Neural crest cell (in vitro differentiated cells): ENCODE measurements at places on chromosomes 3 and 15. TPM values are rescaled to one million over a fixed set of nuclear protein-coding genes. Genes with fewer than 3 reads are reported as not detected.

Gene SI
- not detected in 2 replicates for total RNA-seq

Gene USP13
- 25.2 and 26.7 TPM in 2 replicates for total RNA-seq

Gene ROBO2
- 26.0 and 27.9 TPM in 2 replicates for total RNA-seq

Gene GPR87
- not detected in 2 replicates for total RNA-seq

Gene SLC9C1
- total RNA-seq, result 0.42 and 0.55 TPM in 2 replicates

Gene SLC12A1
- 0.16 and 0.20 TPM in 2 replicates for total RNA-seq

Gene PRICKLE2
- total RNA-seq, result 11.8 and 12.9 TPM in 2 replicates

DNA sequence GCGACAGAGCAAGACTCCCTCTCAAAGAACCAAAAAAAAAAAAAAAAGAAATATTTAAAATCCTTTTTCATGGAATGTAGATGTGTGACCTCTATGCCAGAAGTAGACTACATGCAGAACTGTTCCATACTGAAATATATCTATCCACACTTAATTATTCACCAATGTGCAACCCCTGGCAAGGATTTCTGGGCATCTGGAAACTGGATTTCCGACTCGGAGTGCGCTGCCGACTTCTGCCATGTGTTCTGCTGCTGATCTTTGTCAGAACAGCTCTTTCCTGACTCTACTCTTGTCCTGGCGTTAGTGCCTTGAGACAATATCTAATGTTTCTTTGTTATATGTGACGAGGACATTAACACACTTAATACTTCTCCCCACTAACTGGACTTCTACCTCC, 11.7 kb downstream of the LIPH start:
- peaks cover 5% of the 10 kb centered on the region for H3K4me1 ChIP-seq
- no peak overlapping the region for H3K4me3 ChIP-seq
- H3K36me3 ChIP-seq, result no peaks in the 10 kb centered on the region
- no peaks in the 10 kb centered on the region for H3K27me3 ChIP-seq

DNA sequence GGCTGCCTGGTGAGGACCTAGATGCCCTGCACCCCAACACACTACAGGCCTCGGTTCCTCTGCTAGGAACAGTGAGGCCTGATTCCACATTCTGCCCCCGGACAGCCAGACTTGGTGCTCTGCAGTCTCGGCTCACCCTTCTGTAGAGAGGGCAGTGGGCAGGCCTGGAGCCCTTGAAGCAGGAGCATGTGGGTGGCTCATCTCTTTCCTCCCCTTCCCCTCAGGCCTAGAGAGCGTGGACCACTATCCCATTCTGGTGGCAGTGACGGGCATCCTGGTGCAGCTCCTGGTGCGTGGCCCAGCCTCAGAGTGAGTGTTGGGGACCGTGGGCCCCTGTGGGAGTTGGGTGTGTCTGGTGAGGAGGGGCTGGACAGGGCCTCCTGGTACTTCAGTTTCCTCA, 3.3 kb downstream of the AMIGO3 start:
- H3K27ac ChIP-seq, result peak overlapping the region; percentile 43
- no peak for DNase-seq
- peaks cover 16% of the 10 kb centered on the region for H3K4me1 ChIP-seq
- peaks cover 4% of the 10 kb centered on the region for H3K36me3 ChIP-seq
- H3K27me3 ChIP-seq, result peaks cover 12% of the 10 kb centered on the region

- no peaks in the 10 kb centered on the region for H3K36me3 ChIP-seq
- peaks cover 5% of the 10 kb centered on the region for H3K4me1 ChIP-seq
- no peak for DNase-seq
- no peak overlapping the region for H3K4me3 ChIP-seq
- no peaks in the 10 kb centered on the region for H3K27me3 ChIP-seq
These were observed 277.9 kb upstream of the SEMA6D start for GRCh38 chr15:47439146-47440111.

DNA sequence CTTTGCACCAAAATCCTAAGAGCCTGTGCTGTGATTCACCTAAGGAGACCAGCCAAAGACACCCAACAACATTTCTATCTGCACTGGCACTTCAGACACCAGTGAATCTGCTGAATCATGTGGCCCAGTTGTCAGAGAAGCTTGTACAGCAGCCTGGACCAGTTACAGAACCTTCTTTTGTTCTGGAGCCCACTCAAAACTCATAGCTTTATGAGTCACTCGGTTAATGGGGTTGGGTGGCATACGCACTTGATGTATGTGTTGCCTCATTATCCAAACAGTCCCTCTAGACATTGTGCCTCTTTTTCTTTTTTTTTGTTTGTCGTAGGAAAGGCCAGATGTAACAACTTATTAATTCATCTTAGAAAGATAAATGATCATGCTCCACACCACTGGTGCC, 25.6 kb upstream of the GOLGA6L2 start:
- no peak overlapping the region for H3K27ac ChIP-seq
- no peaks in the 10 kb centered on the region for H3K36me3 ChIP-seq
- no peak for DNase-seq
- H3K27me3 ChIP-seq, result no peaks in the 10 kb centered on the region

- no peak overlapping the region for H3K4me3 ChIP-seq
- no peak overlapping the region for H3K27ac ChIP-seq
- no peaks in the 10 kb centered on the region for H3K27me3 ChIP-seq
- H3K36me3 ChIP-seq, result no peaks in the 10 kb centered on the region
- H3K4me1 ChIP-seq, result no peaks in the 10 kb centered on the region
- DNase-seq, result no peak
These were observed 140.4 kb downstream of the NFKBIZ start for GRCh38 chr3:101989578-101990200.

DNA sequence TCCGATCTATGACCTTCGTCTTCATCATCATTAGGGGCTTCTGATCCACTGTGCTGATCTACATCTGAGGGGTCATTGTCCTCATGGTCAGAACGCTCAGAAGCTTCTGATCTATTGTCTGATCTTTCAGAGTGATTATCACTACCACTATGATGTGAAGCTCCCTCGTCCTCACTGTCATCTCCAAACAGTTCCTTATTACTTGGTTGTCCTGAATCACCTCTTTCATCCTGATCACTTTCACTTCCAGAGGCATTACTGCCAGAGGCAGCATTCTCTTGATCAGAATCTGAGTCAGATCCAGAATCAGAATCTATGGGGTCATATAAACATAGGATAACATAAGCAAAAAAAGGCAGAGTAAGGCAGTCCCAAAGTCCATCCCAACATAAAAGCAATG, 5.4 kb downstream of the LEO1 start:
- DNase-seq, result no peak
- peaks cover 14% of the 10 kb centered on the region for H3K4me1 ChIP-seq
- H3K36me3 ChIP-seq, result peaks cover 36% of the 10 kb centered on the region

DNA sequence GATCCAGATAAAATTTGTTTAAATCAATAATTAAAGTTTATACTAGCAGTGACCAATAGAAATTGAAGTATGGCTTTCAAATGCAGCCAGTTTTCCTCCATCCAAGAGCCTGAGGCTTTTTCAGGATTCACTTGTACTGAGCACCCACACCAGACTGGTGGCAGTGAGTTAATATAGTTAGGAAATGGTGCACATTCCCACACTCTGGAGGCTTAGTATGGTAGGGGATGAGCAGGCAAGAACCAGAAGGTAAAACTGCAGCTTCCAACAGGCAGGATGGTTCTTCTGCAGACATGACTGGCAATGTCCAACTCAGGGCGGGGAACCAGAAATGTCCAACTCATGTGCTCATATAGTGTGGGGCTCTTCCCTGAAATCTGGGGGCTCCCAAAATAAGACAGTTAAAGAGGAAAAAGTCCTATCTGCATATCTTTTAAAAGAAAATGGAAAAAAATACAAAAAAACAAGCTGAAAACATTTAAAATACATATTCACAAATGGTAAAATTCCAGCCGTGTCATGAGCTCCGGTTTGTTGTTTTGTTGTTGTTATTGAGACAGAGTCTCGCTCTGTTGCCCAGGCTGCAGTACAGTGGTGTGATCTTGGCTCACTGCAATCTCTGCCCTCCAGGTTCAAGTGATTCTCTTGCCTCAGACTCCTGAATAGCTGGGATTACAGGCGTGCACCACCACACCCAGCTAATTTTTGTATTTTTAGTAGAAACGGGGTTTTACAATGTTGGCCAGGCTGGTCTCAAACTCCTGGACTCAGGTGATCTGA, 18.4 kb upstream of the ZNF445 start:
- H3K27me3 ChIP-seq, result no peaks in the 10 kb centered on the region
- no peak overlapping the region for H3K27ac ChIP-seq
- no peak for DNase-seq

DNA sequence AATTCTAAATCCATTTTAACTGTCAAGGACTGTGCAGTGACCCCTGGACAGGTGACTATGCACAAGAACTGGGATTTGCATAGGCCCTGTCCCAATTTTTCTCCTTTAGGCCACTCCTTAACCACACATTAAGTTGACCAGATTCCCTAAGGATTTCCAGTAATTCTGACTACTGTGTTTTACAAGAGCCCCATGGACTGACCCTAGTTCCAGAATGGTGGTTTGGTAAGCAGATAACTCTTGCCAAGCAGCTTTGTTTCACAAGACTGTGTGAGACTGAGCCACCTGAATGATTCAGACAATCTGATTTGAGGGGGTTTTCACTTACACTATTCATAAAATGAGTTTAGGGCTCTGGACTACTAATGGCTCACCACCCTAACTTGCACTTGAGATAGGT, 535.8 kb downstream of the ZBBX start:
- no peak overlapping the region for H3K4me3 ChIP-seq
- no peak for DNase-seq
- H3K36me3 ChIP-seq, result no peaks in the 10 kb centered on the region
- H3K27ac ChIP-seq, result no peak overlapping the region
- no peaks in the 10 kb centered on the region for H3K27me3 ChIP-seq
- H3K4me1 ChIP-seq, result no peaks in the 10 kb centered on the region

- H3K27ac ChIP-seq, result no peak overlapping the region
- no peaks in the 10 kb centered on the region for H3K4me1 ChIP-seq
- no peaks in the 10 kb centered on the region for H3K36me3 ChIP-seq
- H3K27me3 ChIP-seq, result no peaks in the 10 kb centered on the region
These were observed 40.2 kb upstream of the UBE2E2 start for GRCh38 chr3:23162934-23163333.

GRCh38 chr15:90844696-90845095, 23.7 kb upstream of the FURIN start:
- H3K27me3 ChIP-seq, result no peaks in the 10 kb centered on the region
- no peak for DNase-seq
- H3K4me1 ChIP-seq, result peaks cover 9% of the 10 kb centered on the region
- no peak overlapping the region for H3K27ac ChIP-seq
- H3K36me3 ChIP-seq, result no peaks in the 10 kb centered on the region

DNA sequence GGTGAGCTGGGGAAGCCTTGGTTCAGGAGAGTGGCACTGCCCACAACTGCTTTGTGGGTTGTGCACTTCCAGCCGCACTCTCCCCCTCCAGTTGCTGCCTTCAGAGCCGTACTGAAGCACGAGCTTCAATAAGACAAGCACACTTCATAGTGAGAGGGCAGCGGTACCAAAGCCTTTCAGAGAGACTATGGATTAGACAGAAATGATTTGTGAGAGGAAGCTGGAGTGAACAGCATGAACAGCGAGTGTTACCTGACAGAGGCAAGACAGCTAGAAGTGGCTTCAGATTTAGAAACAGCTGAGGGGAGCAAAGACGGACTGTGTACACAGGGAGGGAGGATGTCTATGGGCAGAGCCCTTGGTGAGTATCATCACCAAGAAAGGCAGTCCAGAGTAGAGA, 31.1 kb downstream of the HCLS1 start:
- H3K27me3 ChIP-seq, result peaks cover under 1% of the 10 kb centered on the region
- no peak for DNase-seq
- H3K36me3 ChIP-seq, result no peaks in the 10 kb centered on the region

DNA sequence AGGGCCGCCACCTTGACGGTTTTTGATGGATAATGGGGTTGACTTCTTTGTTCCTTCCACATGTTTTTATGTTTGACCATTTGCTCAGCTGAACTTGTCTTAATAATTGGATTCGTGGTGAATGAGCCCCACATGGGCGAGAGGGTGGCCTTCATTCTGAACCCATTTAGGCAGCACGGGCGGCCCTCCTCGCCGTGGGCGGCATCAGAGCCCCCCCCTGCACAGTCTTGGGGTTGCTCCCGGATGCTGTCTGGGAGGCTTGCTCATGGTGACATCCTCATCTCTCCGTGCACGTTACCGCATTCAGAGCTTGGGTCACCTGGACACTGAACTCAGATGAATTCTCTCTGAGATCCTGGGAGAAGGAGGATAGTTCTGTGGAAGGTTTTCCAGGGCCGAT, 172.3 kb upstream of the OSBPL11 start:
- peak overlapping the region; percentile 51 for H3K4me3 ChIP-seq
- DNase-seq, result no peak
- peaks cover 47% of the 10 kb centered on the region for H3K27me3 ChIP-seq
- H3K27ac ChIP-seq, result no peak overlapping the region

DNA sequence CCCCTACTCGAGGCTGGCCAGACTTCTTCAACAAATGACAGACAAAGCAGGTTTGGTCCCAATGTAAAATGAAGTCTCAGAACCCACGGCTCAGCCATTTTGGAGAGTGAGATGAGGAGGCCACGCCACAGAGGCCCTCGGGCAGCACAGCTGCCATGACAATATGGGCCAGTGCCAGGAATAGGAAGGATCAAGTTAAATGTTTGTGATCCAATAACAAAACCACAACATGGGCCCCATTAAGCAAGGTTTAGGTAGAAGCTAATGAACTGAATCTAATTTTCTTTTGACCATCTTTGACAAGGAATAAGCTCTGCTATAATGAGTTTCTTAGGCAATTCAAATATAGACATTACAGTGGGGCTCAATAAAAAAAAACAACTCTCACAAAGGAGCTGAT, 52.6 kb downstream of the RFTN1 start:
- H3K4me3 ChIP-seq, result no peak overlapping the region
- H3K36me3 ChIP-seq, result no peaks in the 10 kb centered on the region
- no peaks in the 10 kb centered on the region for H3K27me3 ChIP-seq
- no peak overlapping the region for H3K27ac ChIP-seq
- H3K4me1 ChIP-seq, result no peaks in the 10 kb centered on the region

GRCh38 chr3:53342353-53342752, 5.0 kb downstream of the DCP1A start:
- no peaks in the 10 kb centered on the region for H3K27me3 ChIP-seq
- H3K36me3 ChIP-seq, result peaks cover 9% of the 10 kb centered on the region
- H3K4me3 ChIP-seq, result no peak overlapping the region
- H3K4me1 ChIP-seq, result peaks cover 28% of the 10 kb centered on the region
